Activated CD4-positive, alpha-beta T cell treated with anti-CD3 and anti-CD28 coated beads, Interleukin-2, amount 50 U/mL, for 16 hours (primary cell): ENCODE measurements at places on chromosomes 2 and 18.

GRCh38 chr18:52391810-52392559 is 52.0 kb downstream of the DCC start:
- no peak for DNase-seq

GRCh38 chr2:147659051-147659450 is 185.8 kb upstream of the ACVR2A start:
- DNase-seq: no peak

GRCh38 chr2:46479265-46479664 is at the start of gene TMEM247:
Gene TMEM247 (plus strand): TSS chr2:46479565.
- no peak for DNase-seq

GRCh38 chr2:109331896-109332848 is 203.2 kb downstream of the SH3RF3 start:
- peak; percentile 34 for DNase-seq

GRCh38 chr18:35770376-35771014 is 189.0 kb downstream of the GALNT1 start:
- peak; percentile 21 for DNase-seq

DNA sequence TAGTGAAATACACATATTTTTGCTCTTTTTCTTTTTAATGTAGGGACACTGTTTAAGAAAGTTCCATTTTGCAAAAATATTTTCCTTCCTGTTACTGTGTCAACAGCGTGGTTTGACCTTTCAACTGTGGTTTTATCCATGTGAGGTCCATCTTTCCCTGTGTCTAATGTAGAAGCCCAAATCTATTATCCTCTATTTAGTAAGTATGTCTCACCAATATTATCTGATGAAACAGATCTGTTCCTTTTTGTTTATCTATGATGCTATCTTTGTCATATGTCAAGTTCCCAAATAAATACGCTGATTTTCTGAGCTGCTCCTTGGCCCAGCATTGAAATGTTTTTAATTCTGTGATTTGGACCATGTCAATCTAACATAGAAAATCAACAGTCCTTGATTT is 3.5 kb upstream of the ARHGAP15 start:
- DNase-seq: no peak

DNA sequence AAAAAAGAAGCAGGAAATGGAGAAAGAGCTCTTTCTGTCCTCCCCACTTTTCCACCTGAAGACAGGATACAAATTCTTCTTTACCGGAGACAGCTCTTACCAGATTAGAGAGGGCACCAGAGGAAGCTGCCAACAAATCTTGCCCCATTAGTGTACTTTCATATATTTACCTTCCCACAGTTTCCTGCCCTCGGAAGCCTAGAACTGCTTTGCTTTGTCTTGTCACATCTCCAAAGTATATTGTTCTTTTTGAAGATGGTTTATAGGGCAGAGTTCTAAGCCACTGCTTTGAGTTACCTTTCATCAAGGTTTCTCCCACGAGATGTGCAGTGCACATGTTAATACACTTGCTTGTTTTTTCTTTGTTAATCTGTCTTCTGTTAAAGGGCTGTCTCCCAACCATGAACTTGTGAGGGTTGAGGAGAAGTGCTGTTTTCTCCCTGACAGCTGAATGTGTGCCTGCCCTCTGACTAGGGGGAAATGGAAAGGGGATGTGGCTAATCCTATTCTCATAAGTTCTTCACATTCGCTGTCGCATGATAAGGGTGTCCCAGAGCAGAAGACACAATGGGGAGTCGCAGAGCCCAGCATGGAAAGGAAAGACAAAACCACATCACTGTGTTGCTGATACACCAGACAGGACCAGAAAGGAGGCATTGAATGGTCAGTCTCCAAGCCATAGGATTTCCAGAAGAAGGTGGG is 24.2 kb downstream of the CENPA start:
- DNase-seq: no peak

DNA sequence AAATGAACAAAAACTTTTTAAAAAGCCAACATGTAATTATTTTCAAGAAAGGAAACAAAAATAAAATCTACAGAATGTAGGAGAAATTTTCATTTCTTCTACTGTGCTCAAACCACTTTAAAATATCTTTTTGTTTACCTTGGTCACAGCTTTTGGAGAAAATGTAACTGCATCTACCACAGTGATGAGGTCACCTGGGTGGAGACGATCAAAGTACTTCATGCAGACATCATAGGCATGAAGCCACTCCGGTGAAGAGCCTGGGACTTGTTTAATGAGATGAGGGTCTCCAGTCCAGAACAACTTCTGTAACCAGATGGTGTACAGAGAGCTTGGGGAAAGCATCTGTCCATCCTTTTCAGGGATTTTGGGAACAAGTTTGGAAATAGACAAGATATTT is 285.8 kb downstream of the NBAS start:
- DNase-seq: no peak

- DNase-seq: no peak
These were observed 112.0 kb upstream of the STPG4 start for GRCh38 chr2:47266939-47267710.

DNA sequence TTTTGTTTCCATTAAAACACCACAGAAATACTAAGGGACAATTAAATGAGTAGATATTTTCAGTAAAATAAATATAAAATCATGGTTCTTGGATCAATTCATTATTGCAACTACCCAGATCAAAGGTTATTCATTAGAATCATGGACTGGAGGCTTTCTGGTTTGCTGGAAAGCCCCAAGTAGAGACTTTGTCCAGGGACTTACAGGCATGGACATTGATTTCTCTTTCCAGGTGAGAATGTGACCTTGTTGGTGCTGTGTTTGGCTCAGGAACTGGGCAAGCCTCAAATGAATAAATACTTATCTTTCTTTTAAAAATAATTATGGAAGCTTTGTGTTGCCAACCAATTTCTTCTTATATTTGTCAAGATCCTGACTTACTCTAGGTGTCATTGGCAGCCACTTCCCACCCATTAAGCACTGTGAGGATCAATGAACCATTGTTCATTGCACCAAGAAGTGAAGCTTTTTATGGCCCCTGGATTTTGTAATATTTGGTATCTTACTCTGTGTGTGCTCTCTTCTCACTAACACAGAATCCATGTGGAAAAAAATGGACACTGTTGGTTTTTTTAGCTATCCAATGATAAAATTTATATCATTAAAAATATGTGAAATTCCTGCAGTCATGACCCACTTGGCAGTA is 205.8 kb upstream of the NRXN1 start:
- no peak for DNase-seq

GRCh38 chr2:167756446-167756845 is 490.9 kb downstream of the STK39 start:
- no peak for DNase-seq

GRCh38 chr18:3450799-3451182 is 819 bp downstream of the TGIF1 start:
- DNase-seq: no peak

- no peak for DNase-seq
These were observed 208.2 kb upstream of the CHAC2 start for GRCh38 chr2:53559302-53559966.

DNA sequence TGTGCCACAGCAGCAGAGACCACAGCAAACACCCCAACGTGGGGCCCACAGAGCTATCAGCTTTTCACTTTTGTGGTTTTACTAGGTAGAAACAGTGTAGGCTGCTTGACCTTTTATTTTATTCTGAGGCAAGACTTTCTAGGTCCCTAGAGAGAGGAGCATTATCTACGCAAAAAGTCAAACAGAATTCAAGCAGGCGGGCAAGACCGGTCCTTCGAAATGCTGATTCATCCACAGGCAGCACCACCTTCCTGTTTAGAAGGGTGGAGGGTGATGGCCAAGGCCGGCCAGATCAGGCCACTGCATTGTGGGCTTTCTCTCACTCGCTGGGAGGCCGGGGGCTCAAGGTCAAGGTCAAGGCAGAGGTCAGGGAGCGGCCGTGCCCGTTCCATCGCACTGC is 573.0 kb downstream of the GALR1 start:
- DNase-seq: no peak

- no peak for DNase-seq
These were observed 16.9 kb upstream of the SULT1C2 start for GRCh38 chr2:108271691-108272253.

GRCh38 chr2:22801071-22801470 is 583.9 kb upstream of the KLHL29 start:
- DNase-seq: no peak

DNA sequence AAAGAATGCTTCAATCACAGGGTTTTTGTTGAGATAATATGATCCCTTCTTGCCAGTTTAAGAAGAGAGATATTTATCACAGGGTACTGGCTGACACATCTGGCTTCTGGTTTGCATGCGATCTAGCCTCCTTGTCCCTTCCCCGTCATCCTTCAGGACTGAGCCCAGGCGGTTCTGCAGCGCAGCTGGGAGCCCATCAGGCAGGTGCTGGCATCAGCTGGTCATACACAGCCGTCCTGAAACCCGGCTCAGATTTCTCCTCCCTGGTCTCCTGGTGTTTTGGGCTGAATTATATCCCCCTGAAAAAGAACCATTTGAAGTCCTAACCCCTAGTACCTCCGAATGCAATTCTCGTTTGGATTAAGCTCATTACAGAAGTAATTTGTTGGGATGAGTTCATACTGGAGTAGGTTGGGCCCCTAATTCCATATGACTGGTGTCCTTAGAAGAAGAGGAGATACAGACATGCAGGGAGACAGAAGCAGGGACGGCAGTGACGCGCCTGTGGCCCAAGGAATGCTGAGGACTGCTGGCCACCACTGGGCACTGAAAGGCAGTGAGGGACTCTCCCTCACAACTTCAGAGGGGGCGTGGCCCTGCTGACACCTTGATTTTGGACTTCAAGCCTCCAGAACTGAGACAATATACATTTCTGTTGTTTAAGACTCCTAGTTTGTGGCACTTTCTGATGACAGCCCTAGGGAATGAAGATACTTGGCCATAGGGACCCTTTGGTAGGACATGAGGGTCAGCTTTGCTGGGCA is 83.9 kb upstream of the ODC1 start:
- no peak for DNase-seq

GRCh38 chr2:59791004-59791618 is 762.3 kb downstream of the BCL11A start:
- DNase-seq: no peak

DNA sequence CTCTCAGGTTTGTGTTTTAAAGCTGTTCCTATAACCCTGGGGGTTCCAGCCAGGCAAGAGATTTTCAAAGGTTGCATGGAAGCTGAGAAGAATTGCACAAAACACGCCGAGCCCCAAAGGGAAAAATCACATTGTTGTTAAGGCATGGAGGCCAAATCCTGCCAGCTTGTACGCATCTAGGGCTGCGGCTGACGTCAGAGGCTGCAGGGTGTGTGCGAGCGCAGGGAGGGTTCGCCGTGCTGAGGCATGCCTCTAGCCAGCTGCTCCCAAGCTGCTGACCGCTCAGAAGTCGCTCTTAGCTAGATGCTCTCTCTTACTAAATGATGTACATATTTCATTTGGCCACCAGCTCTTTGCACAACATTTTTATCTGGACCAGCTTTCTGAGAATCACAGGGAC is 191.8 kb downstream of the LPIN1 start:
- DNase-seq: no peak

- no peak for DNase-seq
These were observed 94.7 kb upstream of the TAF1B start for GRCh38 chr2:9748577-9748976.

DNA sequence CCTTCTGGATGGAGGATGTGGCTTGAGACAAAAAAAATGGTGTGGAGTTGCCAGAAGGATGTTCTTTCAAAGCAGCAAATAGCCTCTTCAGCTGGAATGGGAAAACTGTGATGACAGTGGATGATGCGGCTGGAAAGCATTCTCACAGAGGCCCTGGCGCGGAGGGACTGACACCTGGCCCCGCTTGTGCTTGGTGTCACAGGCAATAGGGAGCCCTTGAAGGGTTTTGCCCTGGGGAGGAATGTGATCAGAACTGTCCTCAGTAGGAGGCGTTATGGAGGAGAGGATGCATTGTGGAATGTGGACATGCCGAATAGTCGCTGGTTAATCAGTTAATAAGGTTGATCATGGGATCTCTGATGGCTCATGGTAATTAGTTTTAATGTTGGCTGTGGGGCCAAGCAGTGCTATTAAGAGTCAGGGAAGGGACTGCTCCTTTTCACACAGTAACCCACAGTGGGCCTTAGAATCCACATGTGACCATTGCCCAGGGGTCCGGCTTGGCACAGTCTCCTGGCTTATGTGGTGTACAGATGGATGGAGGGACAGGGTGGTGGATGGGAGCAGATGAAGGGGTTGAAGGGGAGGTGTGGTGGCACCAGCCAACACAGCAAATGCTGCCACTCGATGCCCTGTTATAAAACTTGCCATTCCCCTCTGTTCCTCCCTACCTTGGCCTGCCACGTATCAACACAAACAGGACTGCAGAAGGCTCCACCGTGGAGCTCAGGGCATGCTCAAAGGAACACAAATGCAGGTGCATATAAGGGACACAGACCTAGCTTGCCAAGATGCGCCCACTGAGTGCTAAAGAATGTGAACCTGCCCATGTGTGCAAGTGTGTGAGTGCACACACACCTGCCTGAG is 71.7 kb downstream of the CIB4 start:
- DNase-seq: no peak

DNA sequence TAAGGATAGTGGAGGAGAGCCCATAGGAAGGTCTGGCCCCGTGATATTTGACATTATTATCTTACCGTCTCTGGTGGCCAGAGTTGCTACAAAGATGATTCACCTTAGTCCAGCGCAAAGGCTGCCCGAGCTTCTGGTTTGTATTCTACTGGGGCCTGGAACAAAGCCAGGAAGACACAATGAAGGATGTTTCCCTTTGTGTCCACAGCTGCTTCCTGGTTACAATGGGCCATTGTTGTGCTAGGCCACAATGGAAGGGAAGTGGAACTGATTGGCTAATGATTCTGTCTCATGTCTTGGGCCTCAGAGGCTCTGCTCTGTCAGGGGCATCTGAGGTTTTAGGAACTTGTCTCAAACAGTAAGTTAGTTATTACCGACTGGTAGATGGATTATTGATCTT is 132.2 kb downstream of the TDRD15 start:
- DNase-seq: no peak

GRCh38 chr2:26573241-26573925 is 67.8 kb downstream of the CIB4 start:
- no peak for DNase-seq

DNA sequence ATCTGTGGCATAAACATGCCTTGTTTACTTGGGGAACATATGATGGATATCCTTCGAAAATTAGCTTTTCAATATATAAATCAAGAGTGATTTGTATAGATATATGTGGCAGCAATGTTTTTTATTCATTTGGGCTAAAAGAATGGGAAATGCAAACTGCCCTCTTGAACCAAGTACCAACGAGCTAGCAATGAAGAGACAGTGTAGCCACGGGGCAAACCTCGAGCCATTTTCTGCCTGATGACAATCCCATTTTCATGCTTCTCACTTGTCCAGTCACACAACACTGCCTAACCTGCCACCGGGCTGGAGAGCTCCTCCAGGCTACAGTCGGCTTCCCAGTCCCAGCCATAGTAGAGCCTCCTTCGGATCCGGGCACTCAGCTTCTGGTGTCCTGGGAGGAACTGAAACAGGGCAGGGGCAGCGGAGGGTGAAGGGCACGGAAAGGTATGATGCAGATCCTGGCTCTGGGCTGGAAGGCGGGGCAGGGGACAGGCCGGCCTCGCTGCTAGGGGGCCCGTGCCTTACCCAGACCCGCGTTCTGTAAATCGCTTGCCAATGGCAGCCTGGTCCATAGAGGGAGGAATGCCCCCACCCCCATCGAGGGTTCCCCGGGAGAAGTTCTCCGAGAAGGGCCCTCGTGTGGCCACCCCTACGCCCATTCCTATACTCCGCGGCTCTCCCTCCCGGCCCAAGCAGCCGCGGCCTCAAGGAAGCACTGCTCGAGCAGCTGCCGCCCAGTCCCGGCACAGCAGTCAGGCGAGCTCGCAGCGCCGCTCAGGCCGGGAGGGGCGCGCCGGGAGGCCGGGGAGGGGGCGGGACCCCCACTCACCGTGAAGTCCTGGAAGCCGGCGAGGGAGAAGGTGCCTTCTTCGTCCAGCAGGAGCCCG is 552 bp downstream of the CNPPD1 start:
- DNase-seq: peak; percentile 19

GRCh38 chr18:45997700-45998151 is 30.6 kb upstream of the EPG5 start:
- DNase-seq: peak; percentile 31
